ENCODE measurements at places on chromosomes 2 and 18.
A peak's percentile ranks its signal among the peaks of the same experiment; 100 is the strongest.

DNA sequence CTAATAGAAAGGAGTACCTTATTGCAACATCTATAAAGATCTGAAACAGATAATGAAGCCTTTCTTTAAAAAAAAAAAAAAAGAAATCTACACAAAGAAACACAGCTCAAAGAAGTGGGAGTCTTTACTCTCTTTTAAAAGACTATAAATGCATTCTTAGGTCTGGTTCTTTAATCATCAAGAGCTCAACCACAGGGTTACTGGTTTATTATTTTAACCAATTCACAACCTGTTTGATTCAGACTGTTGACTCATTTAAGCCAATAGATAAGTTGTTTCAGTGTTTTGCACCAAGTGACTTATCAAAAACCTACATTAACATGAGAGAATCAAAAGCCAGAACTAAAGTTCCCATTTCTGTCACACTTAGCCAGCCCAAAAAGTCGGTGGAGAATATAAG lies 93.1 kb downstream of the TCF4 start:
- no peak for DNase-seq

DNA sequence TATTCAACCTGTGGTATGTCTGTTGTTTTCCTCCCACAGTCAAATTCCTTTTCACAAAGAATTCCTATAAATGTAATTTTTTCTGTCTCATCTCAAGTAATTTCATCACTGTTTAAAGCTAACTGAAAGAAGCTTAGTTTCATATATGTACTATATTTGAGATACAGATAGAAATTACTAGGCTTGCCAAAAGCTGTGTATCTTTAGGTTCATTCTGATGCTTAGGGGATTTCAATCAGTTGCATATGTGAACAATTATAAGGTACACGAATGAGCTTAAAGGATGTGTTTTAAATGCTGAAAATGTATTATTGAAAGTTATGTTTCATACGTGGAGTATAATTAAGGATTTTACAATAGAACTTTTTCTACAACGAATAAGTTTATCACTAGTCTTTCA lies 59.2 kb upstream of the DSG1 start:
- DNase-seq: no peak

- no peak for DNase-seq
Measured at GRCh38 chr2:195848119-195848899, 191.3 kb downstream of the SLC39A10 start.

DNA sequence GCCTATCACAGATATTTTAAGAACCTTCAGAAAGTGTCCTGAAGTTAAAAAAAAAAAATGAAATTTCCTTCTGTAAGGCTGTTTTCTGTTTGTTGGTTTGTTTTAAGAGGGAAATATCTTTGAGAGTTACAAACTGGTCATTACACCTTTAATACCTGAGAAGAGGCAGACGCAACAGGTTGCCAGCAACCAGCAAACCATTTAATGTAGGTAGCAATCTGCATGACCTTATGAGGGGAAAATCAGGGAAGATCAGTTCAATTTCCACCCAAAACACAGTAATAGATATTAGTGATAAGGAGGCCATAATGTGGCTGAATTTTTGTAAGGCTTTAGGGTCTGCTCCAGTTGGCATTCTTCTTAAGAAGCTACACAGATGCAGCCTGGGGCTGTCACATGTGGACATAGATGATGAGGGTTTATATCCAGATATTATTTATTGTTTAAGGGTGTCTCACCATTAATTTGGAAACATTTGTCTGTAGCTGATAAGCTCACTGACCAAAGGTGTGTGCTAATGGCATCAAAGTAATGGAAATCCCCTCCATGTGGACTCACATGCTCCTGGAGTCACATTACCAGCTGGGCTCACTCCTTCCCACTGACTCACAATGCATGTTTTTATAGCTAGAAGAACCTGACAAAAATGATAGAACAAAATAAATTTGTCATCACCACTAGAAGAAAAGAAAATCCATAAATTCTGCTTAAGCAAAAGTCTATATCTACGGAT lies 83.5 kb upstream of the DTNA start:
- peak; percentile 28 for DNase-seq

- DNase-seq: no peak
Measured at GRCh38 chr2:98438190-98439133, 6.2 kb upstream of the INPP4A start.

- DNase-seq: no peak
Measured at GRCh38 chr18:46899274-46899948, 17.9 kb downstream of the PIAS2 start.

GRCh38 chr18:62347089-62347506 lies 22.0 kb downstream of the TNFRSF11A start:
- DNase-seq: no peak

DNA sequence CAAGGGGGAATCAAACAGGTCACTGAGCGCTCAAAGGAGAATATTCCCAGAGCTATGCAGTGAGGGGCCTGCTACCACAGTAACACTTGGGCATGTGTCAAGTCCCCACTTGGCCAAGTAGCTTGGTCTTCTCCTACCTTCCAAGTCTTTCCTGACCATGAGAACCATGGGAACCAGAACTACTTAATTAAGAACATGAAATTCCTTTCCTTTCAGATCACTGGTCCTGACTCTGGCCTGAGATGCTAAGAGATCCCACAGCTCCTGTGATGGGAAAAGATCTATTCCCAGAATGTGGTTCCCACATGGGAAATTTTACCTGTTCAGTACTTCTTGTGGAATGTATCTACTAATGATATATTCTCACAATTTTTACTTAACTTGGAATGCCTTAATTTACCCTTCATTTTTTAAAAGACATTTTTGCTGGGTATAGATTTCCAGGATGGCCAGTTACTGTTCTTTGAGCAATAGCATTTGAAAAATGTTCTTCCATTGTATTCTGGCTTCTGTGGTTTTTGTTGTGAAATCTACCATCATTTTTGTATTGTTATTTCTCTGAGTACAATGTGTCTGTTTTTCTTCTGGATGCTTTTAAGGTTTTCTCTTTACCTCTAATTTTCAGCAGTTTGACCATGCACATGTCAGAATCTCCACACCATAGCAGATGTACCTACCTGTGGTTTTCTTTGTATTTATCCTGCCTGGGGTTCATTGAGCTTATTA lies 37.9 kb downstream of the KCNIP3 start:
- no peak for DNase-seq

GRCh38 chr18:6013171-6013810 lies 118.0 kb upstream of the TMEM200C start:
- no peak for DNase-seq

DNA sequence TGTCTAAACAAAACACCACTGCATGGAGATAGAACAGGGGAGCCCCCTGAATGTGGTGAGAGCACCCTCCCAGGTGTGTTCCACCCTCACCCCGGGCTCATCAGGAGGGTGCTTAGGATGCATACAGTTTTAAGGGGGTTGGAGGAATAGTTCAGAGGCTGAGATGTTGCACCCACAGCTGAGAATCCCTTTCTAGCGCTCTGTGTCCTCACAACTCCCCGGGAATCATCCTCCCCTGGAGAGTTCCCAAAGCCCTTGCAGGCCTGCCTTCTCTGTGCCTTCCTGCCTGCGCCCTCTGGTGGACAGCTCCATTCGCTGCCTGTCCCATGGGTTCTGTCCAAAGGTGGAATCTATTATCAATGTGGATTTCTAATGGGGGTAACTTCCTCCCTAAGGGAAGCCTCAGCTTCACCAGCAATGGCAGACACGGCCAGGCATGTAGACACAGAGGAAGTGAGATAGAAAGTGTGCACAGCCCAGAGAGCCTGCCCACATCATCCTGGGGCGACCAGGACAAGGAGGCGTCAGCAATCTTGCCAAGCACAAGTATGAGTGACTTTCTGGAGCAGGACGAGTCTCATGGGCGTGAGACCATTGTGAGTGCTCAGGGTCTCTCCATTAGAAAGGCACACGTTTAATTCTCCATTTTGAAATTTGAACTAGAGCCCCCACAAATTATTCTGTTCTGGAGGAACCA lies 1.2 kb upstream of the UGT1A5 start:
- no peak for DNase-seq

GRCh38 chr18:63963615-63964256 lies 6.1 kb upstream of the SERPINB8 start:
- DNase-seq: no peak

GRCh38 chr2:207238831-207239701 lies 73.3 kb upstream of the KLF7 start:
- DNase-seq: peak; percentile 100

GRCh38 chr2:168239281-168239680 lies 8.1 kb downstream of the STK39 start:
- no peak for DNase-seq

GRCh38 chr2:170157025-170157684 lies 20.8 kb upstream of the MYO3B start:
- DNase-seq: peak; percentile 41

DNA sequence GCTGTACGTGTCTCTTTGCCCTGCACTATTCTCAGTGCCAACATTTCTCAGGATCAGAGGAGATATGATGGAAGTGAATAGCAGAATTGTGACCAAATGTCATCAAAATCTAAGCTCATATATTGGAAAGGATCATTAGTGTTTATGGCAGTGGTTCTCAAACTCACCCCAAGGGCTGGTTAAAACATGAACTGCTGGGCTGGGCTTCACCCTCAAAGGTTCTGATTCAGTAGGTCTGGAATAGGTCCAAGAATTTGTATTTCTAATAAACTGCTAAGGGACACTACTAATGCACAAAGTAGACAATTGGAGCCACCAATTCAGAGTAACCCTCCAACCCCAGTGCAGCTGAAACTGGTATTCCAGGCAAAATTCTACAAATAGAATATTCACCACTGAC lies 317.9 kb upstream of the UBE2E3 start:
- no peak for DNase-seq

GRCh38 chr2:100451734-100452133 lies 18.5 kb upstream of the NMS start:
- DNase-seq: no peak

GRCh38 chr2:65128297-65129190 lies 1.4 kb downstream of the RAB1A start:
- no peak for DNase-seq

GRCh38 chr18:5620289-5620688 lies 76.5 kb upstream of the EPB41L3 start:
- DNase-seq: no peak

DNA sequence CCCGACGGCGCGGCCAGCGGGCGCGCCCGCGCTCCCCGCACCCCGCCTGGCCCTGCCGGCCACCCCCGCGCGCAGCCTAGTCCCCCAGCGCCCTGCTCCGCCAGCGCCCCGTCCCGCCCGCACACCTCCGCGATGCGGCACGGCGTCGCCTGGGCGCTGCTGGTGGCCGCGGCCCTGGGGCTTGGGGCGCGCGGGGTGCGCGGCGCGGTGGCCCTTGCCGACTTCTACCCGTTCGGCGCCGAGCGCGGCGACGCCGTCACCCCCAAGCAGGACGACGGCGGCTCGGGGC lies 232 bp downstream of the SNED1 start:
- no peak for DNase-seq

DNA sequence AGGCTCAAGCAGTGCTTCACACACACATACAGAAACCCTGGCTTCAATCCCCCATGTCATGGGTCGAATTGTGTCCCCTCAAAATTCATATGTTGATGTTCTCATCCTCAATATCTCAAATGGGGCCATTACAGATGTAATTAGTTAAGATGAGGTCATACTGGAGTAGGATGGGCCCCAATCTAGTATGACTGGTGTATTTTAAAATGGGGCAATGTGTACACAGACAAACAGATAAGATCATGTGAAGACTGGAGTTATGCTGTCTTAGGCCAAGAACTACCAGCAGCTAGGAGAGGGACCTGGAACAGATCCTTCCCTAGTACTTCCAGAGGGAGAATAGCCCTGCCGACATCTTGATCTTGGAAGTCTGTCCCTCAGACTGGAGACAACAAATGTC lies 167.7 kb downstream of the MYO3B start:
- no peak for DNase-seq

GRCh38 chr2:46716927-46717326 lies 198.7 kb downstream of the MCFD2 start:
- no peak for DNase-seq

- DNase-seq: no peak
Measured at GRCh38 chr2:27752551-27753237, 18.8 kb upstream of the MRPL33 start.

GRCh38 chr18:54805571-54806334 lies 22.5 kb upstream of the RAB27B start:
- peak; percentile 79 for DNase-seq

All from non-pigmented ciliary epithelial cell (primary cell).